ENCODE measurements at places on chromosomes 7 and 10.

- no peak for DNase-seq
Measured at GRCh38 chr7:4216016-4216415, 466.1 kb upstream of the FOXK1 start.

DNA sequence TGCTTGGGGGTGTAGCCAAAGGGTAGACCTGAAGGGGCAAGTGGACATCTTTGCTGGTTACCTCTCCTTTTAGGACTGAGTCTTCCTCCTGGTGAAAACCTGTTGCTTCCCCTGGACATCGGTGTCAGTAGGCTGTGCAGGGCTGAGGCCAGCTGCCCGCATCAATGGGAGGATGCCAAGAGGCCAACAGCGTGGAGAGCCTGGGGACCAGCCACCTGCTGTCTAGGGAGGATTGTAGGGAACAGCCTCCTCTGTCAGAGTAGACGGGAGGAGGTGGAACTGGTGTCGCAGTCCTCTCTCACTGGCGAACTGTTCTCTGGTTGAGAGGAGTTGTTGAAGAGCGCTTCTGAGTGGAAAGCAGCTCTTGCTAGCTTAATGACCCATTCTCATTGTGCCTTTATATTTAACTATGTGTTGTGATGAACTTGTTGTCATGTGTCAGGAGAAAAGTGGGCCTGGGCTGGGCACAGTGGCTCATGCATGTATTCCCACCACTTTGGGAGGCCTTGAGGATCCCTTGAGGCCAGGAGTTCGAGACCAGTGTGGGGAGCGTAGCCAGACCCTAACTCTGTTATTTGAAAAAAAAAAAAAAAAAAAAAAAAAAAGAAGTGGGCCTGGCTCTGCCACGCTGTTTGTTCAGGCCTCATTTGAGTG is 1.8 kb downstream of the SUFU start:
- DNase-seq, result no peak

DNA sequence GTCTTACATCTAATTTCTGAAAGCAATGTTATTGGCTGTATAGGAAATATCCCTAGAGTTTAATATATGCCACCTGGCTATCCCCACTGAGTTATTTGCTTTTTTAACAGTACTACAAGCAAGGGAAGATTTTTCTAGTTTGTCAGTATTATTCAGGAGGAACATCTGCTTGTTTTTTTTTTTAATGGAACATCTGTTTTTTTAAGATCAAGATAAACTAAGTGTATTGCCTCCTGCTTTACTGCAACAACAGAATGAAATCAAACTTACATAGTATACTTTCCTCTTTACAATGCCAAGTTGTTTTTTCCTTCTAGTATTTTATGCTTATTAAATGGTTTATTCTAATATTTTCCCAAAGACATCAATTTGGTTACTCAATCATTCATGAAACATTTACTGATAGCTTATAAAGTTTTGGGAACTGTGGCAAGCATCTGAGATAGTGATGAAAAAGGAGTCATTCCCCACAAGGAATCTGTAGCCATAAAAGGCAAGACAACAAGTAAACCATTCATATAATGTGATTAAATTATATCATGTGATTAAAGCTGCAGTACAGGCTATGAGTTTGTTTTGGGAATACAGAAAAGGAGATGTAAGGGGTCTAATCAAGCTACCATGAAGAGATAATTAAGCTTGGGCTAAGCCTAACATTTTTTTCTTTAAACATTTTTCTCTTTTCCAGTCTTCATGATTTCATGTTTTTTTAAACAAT is 17.4 kb downstream of the MTPN start:
- DNase-seq, result no peak

GRCh38 chr7:100964630-100965029 is 4.7 kb upstream of the MUC12 start:
- no peak for DNase-seq

DNA sequence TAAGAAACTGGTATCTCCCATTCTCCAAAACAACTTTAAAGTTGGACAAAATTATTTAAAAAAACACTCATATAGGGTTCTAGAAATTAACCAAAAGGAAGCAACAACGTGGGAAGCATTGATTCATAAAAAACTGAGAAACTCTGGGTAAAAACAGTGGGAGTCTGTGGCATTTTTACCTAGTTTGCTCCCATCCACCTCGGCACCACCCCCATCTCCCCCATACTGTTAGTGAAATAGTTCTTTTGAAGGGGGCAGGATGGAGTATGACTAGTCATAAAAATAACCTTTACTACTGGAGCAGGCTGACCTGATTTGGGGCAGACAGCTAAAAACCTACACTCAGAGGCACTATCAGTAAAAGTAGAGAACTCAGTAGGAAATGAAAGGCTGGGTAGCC is 123.2 kb downstream of the AVL9 start:
- DNase-seq, result no peak

DNA sequence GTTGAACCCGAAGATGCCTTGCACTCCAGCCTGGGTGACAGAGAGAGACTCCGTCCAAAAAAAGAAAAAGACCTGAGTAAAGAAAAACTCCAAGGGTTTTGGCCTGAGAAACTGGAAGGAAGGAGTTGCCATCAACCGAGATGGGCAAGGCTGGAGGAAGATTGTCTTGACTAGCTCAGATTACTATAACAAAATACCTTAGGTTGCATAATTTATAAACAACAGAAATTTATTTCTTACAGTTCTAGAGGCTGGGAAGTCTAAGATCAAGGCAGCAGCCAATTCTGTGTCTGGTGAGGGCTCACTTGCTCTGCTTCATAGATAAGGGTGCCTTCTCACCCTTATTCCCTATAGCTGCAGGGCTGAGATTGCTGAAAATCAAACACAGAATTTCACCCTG is 91.2 kb downstream of the CUL2 start:
- no peak for DNase-seq

DNA sequence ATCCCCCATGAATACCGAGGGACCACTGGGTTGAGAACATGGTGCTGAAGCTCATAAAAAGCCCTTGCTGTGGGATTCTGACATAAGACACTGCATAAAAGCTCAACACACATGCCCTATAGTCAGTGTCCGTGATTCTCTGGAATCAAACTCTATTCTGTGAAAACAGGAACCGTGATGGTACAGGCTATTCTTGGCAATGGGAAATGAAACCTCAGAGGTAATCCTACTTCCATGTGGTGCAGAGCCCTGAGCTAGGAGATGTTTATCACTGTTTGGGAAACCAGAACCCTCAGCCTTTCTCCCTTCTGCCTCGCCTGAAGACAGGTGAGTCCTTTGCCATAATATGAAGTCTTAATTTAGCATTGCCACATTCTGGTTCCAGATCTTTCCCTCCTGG is 80.8 kb upstream of the PRSS1 start:
- no peak for DNase-seq

DNA sequence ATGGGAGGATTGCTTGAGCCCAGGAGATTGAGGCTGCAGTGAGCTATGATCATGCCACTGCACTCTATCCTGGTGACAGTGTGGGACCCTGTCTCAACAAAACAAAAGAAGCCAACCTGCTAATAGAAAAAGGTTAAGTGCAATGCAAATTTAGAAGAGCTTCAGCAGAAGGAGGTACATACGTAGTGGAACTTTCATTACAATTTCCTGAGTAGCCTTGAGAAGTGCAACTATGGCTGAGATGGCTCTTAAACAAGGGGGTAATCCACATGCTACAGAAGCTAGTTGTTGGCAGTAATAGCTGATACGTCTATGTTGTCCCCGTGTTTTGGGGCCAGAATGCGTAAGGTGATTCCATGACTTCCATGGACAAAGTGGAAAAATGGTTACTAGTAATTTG is 10.7 kb upstream of the NT5C3A start:
- no peak for DNase-seq

GRCh38 chr7:101983147-101983811 is 165.9 kb downstream of the CUX1 start:
- DNase-seq, result no peak

DNA sequence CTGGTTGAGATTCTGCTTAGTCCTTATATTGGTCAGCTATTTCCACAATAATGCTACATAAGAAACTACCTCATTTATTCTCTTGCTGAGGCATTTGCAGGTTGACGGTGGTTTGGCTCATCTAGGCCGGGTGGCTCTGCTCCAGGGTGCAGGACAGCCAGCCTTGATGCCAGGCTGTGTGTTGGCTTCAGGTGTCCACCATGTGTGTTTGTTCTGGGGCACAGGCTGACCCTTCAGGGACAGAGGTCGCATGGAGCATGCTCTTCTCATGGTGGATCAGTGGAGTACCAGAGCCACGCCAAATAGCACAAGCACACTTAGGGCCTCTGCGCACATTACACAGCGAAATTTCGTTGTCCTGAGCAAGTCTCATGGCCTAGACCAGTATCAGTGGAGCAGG is 249.9 kb downstream of the LRMDA start:
- no peak for DNase-seq

DNA sequence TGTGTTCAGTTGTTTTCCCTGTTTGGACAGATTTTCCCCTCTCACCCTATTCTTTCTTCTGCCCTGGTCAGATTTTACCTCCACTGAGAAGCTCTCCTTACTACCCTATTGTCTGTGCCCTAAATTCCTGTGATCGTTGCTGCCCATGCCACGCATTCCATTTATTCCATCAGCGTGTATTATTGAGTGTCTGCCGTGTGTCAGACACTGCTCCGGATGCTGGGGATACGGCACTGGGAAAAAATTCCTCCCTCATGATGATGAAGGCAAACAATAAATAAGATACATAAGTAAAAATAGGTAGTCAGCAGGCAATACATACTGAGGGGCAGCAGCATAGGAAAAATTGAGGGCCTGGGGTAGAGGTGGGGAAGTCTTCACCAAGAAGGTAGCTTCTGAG is 86.8 kb downstream of the FANK1 start:
- no peak for DNase-seq

DNA sequence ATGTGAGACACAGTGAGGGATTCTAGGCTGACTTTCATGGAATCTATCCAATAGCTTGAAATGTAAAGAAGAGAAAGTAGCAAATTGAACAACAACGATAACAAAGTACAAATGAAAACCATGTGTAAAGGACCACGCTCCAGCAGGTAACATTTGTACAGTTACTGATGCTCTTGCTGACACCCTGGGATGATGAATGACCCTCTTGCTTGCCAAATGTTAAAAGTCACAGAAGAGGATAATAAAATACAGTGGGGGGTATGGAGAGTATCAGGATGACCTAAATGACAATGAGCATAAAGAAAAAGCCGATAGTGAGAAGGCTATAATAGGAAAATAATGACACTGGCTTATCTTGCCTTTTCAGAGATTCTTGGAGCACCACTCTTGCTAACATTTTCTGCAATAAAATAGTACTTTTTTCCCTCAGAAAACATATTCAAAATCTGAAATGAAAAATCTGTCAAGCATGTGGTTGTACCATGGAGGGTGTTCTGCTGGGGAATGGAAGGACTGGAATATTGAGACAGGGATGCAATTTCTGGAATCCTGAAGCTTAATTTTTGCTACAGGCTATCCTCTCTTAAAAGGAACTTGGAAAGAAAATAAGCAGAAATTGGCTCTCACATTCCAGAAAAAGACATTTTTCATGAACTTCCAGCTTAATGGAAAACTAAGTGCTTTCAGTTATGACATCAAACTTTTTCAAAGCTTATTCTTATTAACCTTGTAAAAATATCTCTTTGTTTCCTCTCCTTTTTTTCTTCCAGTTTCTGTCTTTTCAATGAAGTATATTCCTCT is 303.2 kb upstream of the GHITM start:
- no peak for DNase-seq

DNA sequence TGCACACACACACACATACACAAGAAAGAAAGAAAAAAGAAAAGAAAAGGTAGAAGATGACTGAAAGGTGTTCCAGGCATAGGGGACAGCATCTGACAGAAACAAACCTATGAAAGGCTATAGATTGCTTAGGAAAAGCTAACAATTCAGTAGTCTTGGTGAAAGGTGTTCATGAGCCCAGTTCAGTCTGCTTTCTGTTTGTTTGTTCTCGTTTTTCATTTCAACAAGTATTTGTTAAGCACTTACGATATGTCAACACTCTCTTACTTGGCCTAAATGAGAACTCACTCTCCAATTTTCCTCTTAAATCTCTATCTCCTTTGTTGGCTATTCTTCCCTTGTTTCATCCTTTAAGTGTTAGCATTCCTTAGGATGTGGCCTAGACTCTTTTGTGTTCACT is 133.2 kb downstream of the GRM8 start:
- DNase-seq, result no peak

- no peak for DNase-seq
Measured at GRCh38 chr7:36096460-36097095, 56.5 kb upstream of the EEPD1 start.

DNA sequence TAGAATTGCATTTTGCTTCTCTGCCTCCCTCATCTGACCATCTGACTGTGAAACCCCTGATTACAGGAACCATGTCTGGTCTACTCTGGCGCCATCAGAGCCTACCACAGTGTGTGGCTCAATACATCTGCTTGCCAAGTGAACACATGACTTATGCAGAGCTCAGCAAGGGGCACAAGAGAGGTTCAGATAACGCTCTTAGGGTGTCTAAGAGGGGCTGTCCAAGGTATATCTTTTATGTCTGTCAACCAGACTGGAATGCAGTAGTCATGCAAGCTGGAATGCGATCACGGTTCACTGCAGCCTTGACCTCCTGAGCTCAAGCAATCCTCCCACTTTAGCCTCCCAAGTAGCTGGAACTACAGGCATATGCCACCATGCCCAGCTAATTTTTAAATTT is 10.3 kb upstream of the RRP12 start:
- no peak for DNase-seq

DNA sequence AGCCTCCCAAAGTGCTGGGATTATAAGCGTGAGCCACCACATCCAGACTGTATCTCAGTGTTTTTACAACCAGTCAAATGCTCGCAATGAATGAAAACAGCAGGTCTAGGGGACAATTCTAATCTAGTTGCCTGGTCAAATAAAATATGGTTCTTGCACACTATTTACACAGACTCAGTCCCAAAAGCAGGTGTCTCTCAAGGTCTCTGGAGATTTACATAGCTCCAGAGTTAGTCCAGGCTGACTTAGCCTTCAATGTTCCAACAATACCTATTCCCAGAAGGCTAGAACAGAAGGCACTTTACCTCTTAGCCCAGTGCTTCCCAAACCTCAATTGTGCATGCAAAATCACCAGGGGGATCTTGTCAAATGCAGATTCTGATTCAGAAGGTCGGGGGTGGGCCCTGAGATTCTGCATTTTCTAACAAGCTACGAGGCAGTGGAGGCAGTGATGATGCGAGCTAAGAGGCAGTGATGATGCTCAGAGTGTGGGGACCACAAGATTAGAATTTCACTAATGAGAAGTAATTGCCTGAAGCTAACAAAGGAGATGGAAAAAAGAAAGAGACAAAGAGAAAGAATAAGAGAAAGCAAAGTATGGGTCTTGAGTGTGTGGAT is 6.4 kb downstream of the KIAA1549 start:
- no peak for DNase-seq

DNA sequence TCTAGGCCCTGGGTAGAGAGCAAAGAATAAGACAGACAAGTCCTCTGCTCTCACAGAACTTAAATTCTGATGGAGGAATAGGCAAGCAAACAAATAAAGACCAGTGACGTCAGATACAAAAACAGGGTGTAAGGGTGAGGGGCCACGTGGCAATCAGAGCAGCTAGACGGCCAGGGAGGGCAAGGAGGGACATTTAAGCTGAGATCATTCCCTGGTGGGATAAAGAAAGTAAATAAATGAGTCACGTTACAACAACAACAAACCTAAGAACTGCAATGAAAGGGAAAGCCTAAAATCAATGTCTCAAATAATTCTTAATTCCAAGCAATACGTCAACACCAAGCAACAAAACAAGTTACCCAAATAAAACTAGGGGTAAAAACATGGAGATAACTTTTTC is 21.8 kb downstream of the STN1 start:
- DNase-seq, result no peak

GRCh38 chr7:56099653-56100052 is 6.6 kb downstream of the CHCHD2 start:
- DNase-seq, result no peak
